ENCODE measurements at places on chromosomes 7 and 10.

DNA sequence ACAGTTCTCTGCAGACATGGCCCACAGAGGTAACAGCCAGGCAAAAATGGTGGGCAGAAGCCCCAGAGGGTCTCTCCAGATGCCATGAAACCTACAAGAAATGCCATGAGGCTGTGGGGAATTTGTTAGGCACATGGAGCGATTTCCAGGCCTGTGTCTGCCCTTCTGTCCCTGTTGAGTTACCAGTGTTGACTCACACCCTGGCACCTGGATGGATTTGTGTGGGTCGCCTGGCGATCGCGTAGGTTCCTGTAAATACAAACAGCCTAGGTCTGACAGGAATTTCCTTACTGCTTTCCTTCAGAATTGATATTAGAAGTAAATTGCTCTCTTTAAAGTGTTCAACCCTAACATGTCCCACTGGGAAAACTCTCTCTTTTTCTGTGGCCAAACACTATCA, 164.9 kb upstream of the EEPD1 start:
- DNase-seq = no peak

GRCh38 chr10:119908166-119908565, 15.6 kb downstream of the SEC23IP start:
- DNase-seq = no peak

- DNase-seq = peak; percentile 67
Observed at GRCh38 chr7:56447864-56448693, 331.9 kb upstream of the NUPR2 start.

DNA sequence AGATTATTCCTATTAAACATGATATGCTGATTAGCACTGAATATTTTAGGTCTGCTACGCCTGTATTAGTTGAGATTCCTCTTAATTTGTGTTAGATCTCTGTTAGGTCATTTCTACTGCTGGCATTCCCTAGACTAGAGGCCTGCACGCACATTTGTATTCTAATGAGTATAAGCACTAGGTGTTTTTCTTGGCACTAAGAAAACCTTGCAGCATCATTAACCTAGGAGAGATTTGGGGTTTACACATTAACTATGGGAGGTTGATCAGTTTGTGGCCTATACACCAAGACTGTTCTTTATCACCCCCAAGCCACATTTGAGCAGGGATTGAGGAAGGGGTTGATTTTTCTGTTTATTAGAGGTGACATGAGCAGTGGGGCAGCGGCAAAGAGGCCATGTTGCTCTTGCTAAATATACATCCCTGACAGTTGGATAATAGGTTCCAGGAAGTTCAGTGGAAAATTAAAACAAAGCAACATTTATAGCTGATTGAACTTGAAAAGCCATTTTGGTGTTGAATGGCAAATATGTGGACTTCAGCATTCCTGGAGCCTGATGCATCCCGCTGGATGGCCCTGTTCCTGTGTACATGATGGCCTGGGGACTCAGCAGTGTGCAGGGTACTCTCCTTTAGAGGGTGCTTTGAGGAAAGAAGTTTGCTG, 65.2 kb downstream of the GBF1 start:
- no peak for DNase-seq

DNA sequence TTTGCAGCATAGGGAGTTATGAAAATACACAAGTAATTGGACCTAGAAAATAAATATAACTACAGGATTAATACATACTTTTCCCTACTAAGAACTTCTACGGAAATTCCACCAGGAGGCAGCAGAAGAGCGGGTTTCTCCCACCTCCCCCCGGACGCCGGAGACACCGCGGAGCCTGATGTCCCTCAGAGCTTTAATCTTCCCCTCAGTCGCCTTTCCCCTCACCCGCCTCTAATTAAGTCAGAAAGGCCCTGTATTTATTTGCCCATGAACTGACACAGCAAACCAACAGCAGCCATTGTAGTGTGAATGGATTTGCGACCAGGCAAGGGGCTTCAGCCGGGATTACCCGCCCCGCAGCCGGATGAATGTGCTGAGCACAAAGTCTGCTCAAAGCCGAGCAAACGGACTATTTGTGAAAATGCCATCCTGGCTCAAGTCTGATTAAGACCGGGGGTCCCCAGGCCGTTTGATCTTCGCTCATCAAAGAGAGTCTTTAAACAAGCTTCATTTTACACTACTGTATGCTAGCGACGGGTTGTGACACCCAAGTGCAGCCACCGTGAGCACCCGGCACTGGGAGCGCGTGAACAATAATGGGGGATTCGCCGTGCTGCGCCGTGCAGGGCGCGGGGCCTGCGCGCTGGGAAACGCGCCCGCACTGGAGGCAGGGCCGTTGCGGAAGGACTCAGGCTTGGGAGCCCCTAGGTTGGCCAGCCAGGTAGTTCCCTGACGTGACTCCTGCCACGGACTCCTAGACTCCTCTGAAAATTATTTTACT, 5.6 kb upstream of the DKK1 start:
- no peak for DNase-seq

DNA sequence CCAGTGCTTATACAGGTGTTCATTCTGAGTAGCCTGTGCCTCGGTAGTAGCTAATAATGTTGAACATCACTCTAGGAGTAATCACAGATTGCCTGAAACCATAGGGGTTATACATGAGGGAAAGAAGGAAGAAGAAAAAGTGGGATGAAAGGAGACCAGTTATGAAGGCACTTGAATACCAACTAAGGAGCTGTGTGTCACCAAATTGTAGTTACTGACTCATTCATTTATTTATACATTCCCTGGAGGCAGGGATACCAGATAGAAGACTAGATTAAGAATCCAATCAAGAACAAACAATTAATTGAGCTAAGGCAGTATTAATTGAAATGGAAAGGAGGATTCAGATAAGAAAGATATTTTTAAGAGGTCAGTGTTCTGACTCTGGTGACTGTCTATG, 129.6 kb upstream of the PRPS1L1 start:
- DNase-seq = no peak

DNA sequence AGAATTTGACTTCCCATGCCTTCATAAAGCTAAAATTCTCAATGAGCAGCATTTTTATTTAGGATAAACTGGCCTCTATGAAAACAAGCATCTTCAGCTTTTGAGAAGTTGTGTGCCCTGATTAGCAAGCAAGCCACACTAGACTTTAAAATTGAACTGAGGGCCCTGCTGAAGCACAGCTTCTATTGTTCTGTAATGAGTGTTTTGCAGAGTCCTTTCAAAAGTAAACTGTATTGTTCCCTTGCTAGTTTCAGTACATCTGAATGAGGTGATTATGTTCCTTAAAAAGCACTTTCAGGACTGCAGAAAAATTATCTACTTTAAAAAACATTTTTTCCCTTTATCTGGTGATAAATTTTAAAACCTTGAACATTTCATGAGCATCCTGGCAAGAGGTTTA, 113.3 kb upstream of the PRPS1L1 start:
- no peak for DNase-seq

DNA sequence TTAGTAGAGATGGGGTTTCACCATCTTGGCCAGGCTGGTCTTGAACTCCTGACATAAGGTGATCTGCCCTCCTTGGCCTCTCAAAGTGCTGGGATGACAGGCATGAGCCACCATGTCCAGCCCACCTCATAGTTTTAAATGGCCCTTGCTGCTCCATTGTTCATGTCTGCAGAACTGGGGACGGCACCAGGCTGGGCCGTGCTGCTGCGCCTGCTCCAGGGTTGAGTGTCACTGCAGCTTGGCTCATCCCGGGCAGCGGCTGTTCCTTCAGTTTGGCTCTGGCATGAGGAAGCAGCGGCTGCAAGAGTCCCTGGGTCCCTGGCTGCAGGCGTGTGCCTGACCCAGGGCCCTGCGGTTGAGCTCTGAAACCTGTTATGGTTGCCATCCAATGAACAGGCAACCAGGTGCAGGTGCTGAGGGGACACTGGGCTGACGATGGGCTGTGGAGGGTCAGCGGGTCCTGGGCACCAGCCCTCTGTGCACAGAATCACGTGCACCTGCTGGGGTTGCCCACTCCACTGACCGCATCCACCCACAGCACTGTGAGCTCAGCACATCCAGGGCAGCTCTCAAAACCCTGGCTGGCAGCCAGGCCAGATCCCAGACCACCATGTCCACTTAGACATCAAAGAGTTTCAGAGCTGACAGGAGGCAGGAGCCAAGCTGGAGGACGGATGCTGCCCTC, 70.2 kb upstream of the PPP2R2D start:
- DNase-seq = no peak

DNA sequence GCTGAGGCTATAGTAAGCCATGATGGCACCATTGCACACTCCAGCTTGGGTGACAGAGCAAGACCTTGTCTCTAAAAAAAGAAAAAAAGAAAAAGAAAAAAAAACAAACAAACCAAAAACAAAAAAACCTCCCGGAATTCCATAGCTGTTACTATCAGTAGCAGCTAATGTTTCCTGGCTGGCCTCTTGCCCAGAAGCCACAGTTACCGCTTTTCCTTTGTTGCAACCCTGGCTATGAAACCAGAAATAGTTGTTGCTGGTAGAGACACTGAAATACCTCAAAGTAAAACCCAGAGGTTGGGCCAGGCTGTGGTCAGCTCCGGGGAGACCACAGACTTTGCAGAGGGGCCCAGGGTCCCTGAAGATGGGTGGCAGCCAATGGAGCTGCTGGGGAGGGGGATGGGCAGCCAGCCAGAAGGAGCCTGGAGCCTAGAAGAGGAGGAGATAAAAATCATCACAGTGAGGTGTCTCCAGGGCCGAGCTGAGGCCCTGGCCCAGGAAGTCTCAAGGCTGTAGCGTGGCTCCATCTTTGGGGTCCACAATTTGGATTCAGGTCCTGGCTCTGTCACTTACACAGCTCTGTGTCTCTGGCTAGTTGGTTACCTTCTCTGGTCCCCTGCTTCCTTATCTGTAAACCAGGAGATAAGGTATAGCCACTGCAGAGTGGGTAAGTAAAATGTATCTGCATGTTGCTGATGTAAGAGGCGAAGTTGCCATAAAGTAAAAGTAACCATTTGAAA, 3.4 kb upstream of the CHST12 start:
- peak; percentile 90 for DNase-seq

GRCh38 chr7:129906700-129907099, 46.1 kb downstream of the UBE2H start:
- no peak for DNase-seq

GRCh38 chr10:86648704-86649427, 5.5 kb upstream of the OPN4 start:
- no peak for DNase-seq

DNA sequence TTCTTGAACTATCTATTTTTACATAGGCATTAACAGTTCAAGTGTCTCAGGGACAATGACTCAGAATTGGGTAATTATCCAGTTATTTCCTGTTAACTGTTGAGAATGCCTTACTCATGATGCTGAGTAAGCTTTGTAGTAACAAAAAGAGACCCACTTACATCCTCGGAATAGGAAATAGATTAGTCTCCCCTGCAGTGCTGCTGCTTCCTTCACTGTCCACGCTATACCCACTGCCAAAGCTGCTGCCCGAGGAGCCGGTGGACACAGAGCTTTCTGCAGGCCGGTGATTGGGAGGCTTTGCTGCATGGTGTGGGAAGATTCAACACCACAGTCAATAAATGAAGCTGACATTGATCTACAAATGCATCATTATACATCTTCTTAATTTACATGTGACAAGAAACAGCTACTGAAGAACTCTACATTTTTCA, 357.1 kb downstream of the PCLO start:
- DNase-seq = no peak

DNA sequence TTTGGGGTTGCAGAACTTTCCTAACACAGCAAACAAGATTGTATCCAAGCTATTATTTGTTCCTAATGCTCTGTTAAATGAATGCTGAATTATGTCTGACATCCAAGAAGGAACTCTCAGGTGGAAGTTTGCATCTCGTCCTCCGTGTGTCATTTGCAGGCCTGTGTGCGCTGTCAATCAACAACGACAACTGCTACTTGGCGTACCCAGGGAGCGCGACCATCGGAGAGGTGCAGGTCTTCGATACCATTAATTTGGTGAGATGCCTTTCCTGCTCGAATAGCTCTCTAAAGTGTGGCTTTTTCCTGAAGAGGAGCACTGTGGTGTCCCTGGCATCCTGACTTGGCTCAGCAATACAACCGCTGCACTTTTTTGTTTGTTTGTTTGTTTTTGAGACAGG, 26.9 kb downstream of the WIPI2 start:
- no peak for DNase-seq

GRCh38 chr7:151351967-151352366, 10.4 kb downstream of the NUB1 start:
- DNase-seq = peak; percentile 67

DNA sequence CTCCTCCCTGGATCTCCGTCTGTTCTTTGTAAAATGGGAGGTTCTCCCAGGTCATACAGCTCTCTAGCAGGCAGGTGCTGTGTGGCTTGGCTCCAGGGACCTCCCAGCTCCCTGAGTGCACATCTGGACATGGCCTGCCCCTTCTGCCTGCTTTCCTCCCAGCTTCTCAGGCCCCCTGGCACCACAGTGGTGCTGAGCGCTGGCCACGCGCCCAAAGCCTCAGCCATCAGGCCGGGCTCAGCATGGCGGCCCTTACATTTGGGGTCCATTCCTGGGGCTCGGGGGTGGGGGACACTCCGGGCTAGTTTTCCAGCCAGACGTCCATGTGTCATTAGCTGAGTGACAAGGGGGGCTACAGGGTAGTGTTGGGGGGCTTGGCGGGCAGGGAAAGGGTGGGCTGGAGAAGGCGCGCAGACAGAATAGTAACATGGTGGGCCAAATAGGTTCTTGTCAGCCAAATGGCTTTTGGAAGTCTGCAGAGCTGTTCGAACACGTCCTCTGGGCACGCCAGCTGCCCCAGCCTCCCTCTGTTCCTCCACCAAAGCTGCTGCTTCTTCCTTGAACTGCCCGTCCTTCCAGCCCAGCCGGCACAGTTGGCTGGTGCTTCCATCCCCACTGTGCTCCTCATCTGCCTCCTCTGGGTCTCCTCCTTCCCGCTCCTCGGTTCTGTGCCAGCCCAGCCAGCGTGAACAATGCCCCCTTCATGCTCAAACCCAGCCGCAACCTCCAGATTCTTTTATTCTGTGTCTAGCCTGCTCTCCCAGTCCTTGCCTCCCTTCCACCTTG, 65.9 kb downstream of the GOLGA7B start:
- DNase-seq = no peak

DNA sequence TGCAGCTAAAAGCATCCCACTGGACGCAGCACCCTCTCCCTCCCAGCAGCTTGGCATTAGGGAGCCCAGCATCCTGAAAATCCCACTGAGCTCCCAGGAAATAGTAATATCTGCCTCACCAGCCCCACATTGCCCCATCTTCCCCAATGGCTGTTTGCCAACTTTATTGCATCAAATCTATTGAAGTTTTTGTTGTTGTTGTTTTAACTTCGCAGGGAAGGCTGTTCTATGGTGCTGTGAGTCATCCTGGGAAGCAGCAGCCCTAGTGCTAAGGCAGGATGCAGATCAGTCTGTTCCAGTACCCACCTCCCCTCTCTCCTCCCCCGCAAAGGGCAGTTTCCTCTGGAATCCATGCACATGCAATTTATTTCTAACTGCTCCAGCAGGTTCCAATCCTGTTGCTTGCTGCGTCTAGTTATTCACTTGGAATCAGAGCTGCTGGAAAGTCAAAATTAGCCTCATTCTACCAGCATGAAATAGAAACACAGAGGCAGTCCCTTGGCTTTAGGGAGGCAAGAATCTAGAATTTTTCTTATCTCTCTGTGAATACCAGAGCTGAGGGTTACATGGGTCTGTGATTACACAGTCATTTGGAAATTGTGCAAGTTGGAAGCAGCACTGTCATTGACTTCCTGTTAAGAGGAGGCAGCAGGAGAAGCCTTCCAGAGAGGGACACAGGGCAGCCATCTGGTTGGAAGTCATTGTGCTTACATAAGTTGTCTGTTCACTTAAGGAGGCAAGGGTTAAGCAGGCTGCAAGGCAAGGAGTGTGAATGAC, 115.9 kb upstream of the CACUL1 start:
- DNase-seq = no peak

Measured in KG1 (cell line).